C1 segment of cervical spinal cord (tissue), 14 donors: ENCODE measurements at places on chromosomes 12 and 14.

GRCh38 chr12:106154751-106155273 lies 16.1 kb upstream of the NUAK1 start:
- DNase-seq: no peak

- DNase-seq: no peak
Observed at GRCh38 chr14:91956616-91957015, 9.1 kb upstream of the FBLN5 start.

DNA sequence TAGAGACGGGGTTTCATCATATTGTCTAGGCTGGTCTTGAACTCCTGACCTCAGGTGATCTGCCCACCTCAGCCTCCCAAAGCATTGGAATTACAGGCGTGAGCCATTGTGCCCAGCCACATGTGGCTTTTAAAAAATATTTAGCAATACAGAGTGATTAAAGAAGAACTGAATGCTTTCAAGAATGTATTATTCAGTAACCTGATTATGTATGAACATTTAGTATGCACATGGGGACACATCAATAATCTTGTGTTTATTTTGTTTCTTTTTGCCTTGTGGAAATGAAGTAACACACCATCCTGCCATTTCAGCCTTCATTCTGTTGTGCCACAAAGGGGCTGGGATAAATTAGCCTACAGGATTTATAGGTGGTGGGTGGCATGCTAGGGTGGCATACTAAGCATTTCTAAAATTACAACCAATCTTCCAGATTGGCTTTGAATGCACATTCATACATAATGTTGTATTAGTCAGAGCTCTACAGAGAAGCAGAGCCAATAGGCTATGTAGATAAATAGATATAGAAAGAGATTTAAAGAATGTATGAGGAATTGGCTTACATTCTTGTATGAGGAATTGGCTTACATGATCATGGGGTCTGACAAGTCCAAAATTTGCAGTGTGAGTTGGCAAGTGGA lies 25.5 kb upstream of the TXNRD1 start:
- no peak for DNase-seq

- no peak for DNase-seq
Observed at GRCh38 chr12:25800101-25800500, 158.4 kb upstream of the RASSF8 start.

DNA sequence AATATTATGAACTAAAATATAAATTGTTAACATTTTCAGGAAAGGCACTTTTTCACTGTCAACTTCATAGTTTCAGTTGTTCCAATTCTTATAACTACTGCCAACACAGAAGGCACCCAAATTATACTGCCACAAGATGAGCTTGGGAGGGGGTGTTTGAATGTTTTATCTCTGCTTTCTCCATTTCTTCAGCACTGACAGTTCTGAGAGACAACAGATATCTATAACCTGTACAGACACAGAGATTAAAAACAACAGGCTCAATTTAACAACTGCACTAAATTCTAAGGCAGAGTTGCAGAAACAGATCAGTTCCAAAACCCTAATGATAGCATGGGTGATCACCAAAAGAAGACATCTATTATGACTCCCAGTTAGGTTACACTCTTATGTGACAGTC lies 12.8 kb downstream of the SCAF11 start:
- no peak for DNase-seq

- no peak for DNase-seq
Observed at GRCh38 chr12:70251226-70251625, 8.0 kb downstream of the CNOT2 start.

- no peak for DNase-seq
Observed at GRCh38 chr12:103456006-103456405, 39.8 kb downstream of the C12orf42 start.

DNA sequence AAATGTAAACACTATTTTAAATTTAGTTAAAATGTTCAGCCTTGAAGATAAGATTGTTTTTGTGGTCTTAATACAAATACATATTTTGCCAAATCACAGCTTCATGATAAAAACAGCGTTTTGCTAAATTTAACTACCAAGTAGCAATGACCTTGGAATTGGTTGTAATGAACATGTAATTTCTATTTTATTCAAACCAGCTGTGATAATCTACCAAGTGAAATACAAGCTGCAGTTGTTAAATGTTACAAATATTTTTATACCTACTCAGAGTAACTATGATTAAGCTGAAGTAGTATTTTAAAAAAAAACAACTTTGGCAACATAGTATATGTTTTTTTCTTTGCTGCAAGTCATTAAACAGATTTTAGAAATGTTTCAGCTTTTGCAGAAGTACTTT lies 96.2 kb downstream of the CPSF2 start:
- no peak for DNase-seq

DNA sequence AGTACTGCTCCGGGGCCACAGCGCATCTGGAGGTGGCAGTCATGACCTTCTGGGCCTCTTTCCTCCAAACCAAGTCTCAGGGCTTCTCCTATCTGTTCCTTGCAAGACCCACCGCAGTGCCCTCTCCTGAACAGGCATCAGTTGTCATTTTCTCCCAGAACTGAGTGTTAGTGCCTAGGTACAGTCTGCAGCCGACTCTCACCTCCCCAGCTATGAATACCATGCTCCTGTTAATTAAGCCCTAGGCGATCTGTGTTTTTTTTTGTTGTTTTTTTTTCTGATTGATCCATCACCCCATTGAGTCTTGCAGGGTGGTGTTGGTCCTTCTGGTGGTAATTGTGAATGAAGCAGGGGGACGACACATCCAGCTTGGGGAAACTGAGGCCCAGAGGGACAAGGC lies 47.5 kb upstream of the DLK1 start:
- DNase-seq: no peak

DNA sequence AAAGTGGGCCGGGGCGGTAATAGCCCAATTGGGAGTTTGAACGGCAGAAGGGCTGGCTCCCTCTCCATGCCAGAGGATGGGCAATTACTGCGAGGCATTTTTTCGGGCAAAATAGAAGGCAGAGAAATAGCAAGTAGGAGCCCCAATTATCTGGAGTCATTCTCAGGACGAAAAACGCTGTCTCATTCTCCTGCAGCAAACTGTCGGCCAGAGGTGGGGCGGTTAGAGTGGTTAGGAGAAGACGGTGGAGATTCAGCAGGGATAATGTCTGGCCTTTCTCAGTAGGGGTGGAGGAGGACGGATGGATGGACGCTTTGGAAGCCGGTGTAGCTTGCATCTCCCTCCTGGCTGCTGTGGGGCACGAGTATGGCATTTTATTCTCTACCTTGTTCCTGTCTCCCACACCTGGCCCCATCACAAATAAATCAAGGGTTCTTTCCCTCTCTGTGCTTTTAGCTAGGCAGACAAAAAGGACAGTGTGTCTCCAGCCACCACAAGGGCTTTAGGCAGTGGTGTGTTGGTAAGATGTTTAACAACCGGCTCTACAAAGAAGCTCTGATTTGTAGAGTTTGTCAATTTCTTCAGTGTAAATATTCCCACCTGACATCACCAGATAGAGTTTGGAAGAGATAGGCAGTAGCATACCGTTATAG lies 140.5 kb upstream of the LHX5 start:
- no peak for DNase-seq

GRCh38 chr14:105531894-105532623 lies 5.7 kb downstream of the TMEM121 start:
- DNase-seq: no peak

- DNase-seq: no peak
Observed at GRCh38 chr12:66387117-66387516, 84.8 kb downstream of the HELB start.

DNA sequence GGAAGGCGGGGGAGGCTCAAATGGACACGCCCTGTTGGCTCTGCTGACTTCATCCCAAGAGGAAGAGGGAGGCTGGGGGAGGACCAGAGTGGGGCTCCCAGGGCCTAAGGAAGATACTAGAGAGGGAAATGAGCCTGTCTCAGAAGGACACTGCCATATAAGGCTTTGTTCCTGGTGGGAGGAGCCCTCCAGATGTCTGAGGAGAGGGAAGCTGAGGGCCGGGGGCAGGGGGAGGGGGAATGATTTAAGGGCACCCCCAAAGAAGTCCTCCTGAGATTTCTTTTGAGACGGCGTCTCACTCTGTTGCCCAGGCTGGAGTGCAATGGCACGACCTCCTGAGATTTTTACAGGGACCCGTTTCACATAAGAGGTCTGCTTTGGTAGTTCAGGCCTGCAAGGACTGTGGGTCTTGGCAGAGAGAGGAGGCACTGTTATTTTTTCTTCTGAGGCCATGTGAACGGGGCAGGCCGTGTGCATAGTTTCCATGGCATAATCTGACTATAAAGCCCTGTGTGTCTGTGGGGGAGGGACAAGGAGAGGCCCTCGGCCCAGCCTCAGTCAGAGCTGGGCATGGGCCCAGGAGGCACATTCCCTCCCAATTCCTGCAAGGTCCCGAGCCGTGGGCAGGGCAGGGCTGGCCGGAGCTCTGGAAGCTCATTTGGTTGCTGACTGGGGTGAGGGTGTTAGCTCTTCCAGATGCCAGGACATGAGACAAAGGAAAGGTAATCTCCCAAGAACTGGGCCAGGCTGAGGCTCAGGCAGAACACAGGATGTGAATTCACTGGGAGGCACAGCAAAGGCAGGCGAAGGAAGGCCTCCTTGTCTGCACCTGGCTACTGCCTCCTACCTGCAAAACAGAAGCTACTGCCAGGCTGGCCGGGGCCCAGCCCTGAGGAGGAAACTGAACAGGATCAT lies 22.2 kb upstream of the PLEKHG3 start:
- peak; percentile 60 for DNase-seq

- no peak for DNase-seq
Observed at GRCh38 chr12:34392741-34393085, 370.4 kb downstream of the ALG10 start.

DNA sequence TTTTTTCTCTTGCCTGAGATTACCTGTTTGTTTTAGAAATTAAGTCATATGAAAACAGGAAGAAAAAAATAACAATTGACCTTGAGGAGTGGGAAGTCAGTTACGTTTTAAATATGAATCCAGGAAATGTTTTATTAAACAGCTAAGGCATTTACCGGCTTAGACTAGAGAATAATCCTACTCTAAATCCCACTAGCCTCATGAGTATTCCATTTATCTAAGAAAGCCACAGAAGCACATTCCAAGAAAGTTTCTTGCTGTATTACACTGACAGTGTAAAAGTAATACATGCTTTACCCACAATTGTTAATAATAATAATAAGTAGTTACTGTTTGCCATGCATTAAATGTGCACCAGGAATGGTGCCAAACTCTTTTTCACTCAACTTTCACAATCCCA lies 90.9 kb downstream of the BMP4 start:
- no peak for DNase-seq

- no peak for DNase-seq
Observed at GRCh38 chr14:95286645-95287044, 33.1 kb downstream of the CLMN start.

GRCh38 chr14:22427771-22428231 lies 161.2 kb downstream of the DAD1 start:
- no peak for DNase-seq

DNA sequence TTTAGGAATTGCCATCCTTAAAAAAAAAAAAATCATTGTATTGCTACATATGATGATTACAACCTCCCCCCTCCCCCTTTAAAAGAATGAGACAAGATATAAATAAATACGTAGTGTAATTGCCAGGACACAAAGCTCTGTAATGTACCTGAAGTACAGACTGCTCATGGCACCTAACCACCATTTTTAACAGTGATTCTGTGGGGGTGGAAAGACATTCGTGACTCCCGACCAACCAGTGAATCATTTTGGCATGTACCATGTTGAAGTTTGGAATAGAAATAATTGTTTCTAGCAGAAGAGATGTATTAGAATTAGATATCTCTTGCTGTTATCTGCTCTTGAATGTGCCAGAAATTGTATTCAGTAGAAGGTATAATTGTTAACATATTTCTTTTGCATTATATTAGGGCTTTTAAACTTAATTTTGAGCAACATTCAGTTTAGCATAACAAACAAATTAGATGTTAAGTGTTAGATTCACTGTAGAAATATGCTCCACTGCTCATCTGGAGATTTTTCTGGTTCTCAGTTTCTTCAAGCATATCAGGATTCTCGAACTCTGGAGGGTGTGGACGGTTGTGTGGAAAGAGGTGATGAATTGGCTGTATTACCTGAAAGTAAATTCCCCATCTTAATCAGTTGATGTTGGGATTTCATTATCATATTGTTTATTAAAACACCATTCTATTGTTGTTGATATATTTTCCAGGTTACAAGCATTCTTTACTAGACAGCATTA lies 31.1 kb downstream of the FRS2 start:
- no peak for DNase-seq

DNA sequence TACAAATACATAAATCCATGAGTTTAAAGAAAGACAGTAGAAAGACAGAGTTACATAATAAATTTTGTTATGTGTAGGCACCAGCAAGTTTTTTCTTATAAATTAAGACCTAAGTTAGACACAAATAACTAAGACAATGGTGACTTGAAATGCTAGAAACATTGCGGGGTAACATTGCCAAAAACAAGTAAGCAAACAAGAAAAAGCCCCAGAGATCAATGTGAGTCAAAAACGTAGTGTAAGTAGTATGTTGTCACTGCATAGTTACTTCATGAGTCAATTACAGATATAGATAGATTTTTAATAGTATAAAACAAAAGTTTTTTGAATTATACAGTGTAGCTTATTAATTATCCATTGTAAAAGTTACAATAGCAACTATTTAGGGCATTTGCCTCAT lies 83.4 kb downstream of the CNTN1 start:
- no peak for DNase-seq

DNA sequence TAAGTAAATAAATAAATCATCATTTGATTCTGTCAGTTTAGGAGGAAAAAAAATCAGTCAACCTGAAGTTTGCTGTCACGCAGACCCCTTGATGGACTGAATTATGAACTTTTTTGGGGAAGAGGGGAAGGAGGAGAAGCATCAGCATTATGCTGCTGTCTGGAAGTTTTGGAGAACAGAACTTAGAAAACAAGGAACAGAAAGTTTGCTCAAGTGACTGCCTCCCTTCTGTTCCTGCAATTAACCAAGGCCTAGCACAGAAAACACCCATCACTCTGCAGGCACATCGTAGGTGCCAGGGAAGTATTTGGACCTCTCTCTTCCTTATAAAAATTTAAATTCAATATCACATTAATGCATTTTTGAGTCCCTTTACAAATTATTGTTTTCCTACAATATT lies 283.8 kb downstream of the VRK1 start:
- DNase-seq: no peak

DNA sequence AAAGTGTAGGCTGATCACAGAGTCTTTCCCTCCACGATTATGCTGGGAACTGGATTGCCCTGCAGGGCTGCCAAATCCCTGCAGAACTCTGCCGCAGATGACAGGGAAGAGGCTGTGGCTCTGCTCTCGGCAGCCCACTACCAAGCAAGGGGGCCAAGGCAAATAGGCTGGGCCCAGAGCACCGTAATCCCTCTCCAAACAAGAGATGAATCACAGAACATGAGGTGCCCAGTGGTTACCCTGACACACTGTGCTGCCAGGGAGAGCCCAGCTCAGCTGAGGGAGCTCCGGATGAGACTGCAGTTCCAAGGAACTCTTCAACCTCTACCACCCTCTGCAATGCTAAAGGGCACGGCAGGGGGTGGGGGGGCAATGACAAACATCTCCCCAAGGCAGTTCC lies 33.9 kb downstream of the STON2 start:
- no peak for DNase-seq

- DNase-seq: no peak
Observed at GRCh38 chr12:76255692-76256091, 92.5 kb downstream of the BBS10 start.

GRCh38 chr14:68649476-68650189 lies 143.2 kb downstream of the ZFP36L1 start:
- no peak for DNase-seq

- DNase-seq: peak; percentile 68
Observed at GRCh38 chr12:31589904-31590641, 863 bp downstream of the DENND5B start.

GRCh38 chr14:77498984-77499527 lies 440 bp upstream of the ISM2 start:
- DNase-seq: no peak
